ENCODE measurements at places on chromosomes 12 and 14. TPM values are rescaled to one million over a fixed set of nuclear protein-coding genes. Genes with fewer than 3 reads are reported as not detected.
A peak's percentile ranks its signal among the peaks of the same experiment; 100 is the strongest.

The ARHGAP9 gene
- total RNA-seq, result not detected

DNA sequence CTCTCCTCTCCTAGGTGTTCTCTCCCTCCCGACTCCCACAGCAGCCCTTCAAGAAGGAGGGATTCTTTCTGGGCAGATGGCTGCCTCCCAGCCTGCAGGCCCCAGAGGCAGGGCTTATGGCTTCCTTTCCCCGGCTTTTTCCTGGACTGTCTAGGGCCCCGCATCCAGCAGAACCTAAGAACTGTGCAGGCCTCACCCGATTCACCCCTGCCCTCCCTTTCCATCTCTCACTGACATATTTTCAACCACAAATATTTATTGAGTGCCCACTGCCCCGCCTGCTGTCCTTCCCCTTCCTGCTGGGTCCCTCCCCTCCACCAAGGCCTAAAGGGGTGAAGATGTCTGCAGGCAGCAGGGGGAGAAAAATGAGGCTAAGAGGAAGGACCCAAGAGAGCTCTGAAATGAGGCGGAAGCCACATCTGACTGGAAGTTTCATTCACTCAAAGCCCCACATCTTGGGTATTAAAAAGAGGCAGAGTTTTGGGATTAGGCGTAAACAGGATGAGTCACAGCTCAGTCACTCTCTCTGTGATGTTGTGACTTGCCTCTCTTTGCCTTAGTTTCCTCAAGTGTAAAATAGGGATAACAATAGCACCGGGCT is 2.9 kb downstream of the SCNN1A start:
- DNase-seq, result peak; percentile 86

DNA sequence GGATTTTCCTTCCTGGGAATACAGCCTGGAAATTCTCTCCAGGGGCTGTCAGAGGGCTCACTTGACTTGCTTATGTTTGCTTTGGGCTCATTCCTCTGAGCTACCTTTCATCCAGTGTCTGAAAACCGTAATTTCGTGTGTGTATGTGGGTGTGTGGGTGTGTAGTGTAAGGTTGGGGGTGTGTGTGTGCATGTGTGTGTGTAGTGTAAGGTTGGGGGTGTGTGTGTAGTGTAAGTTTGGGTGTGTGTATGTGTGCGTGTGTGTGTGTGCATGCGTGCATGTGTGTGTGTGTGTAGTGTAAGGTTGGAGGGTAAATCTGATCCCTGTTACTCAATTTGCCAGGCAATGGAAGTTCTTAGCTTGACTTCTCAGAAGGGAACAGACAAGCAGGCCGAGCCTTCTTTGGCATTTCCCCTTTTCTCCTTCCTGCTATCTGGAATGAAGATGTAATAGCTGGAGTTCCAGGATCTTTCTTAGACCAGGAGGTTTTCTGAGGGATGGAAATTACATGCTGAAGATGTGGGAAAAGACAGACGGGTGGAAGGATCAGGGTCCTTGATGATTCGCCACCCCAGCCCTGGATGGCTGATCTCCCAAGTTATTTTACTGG is 15.5 kb upstream of the BEGAIN start:
- DNase-seq, result no peak

GRCh38 chr12:61254225-61254624 is 1006.0 kb upstream of the USP15 start:
- no peak for DNase-seq

DNA sequence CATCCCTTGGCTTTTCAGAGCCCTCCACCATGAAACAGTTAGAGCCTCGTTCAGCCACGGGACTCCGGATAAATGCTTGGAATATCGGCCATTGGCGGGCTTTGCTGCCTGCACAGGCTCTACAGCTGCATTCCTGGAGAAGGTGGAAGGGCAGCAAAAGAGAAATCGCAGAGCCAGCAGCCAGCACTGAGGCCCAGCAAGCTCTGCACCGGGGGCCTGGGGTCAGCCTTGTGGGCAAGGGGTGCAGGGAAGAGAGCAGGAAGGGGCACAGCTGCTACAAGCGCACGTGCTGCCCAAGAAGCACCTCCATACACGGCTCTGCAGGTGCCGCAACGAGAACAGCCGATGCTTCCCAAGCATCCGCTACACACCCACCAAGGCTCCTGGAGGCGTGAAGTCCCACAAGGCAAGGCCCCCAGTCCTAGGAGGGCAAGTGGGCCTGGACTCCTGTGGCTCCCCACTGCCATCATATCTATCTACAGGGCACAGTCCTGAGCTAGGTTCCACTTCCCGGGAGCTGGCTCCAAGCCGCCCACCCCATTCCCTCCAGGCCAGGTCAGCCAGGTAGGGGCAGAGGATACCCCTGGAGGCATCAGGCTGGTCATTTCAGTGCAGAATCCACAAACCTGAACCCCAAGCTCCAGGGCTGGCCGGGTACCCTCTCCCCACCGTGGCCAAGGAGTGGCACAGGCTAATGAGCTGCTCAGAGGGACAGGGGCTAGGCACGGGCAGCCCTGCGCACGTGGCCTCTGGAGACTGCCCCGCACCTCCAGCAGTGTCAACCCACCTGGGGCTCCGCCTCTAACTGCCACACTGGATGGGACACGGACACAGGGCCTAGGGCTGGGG is 40.2 kb downstream of the CCNK start:
- no peak for DNase-seq

GRCh38 chr12:63843721-63844390 is 644 bp upstream of the SRGAP1 start:
- peak; percentile 90 for DNase-seq

DNA sequence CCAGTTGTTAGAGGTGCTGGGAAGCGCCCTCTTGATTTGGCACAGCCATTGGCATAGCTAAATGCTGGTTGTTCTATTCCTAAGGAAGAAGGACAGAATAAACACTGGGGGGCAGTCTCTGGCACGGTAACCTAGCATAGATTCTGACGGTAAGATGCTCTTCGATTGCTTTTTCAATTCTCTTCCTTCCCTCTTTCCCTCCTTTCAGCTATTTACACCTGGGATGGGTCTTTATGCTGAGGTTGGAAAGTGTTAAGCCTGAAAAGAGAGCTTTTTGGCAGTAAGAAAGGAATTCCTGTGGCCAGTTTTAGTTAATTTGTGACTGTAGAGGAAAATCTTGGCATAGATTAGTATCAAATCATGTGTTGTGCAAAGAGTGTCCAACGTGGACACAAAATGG is 162.8 kb downstream of the SNAPC1 start:
- DNase-seq, result peak; percentile 45

All from RPMI7951 (cell line).